ENCODE measurements at places on chromosomes 11 and 22.

GRCh38 chr11:36373016-36374010 is 77.2 kb downstream of the PRR5L start:
- DNase-seq = no peak

- DNase-seq = peak; percentile 38
Observed at GRCh38 chr11:406796-407650, 7.8 kb downstream of the SIGIRR start.

GRCh38 chr11:77471558-77472193 is 2.2 kb downstream of the PAK1 start:
- no peak for DNase-seq

DNA sequence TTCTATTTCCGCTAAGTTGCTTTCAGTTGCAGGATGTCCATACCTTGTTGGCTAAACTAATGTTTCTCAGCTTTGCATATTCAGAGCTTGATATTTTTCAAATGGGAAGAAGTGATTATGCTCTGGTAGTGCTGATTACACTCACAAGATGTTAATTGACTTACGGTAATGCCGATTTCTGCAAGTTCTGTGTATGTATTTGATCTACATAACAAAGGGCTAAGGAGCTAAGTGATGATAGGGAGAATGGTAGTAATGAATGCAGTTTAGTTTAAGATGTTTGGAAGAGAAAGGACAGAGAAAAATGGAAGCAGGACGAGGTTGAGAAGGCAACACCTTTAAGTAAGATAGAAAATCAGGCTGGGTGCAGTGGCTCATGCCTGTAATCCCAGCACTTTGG is 61.4 kb downstream of the FAM83F start:
- no peak for DNase-seq

GRCh38 chr11:83816572-83817187 is 530.5 kb upstream of the CCDC90B start:
- DNase-seq = no peak

DNA sequence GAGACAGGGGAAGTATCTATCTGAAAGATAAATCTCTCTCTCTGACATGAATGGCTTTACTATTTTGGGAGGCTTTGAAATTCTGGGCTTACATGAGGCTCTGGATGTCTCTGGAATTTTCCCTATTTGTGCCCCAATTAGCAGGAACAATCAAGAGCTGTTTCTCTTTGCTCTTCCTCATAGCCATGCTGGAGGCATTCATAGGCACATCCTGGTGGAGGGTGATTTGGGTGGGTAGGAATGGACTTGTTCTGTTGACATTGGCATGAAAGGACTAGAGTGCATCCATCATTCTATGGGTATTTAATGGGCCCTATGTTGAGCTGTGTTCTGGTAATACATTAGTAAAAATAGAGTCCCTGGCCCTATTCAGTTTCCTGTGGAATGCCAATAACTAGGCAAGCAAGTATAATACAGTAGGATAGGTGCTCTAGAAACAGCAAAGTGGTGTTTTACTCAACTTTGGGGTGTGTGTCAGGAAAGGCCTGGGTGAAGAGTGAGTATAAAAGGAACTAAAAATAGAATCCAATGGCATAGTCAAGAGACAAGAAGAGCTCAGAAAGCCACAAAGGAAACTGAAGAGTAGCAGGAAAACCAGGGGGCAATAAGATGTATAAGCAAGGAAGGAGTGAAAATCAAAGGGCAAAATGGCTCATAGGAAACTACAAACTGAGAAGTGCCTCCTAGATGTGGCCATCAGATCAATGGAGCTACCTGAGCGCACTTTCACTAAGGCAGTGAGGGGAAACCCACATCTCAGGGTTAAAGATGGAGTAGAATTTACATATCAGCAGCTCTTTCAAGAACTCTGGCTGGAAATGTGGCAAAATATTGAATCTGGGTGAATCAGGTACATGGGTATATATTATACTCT is 45.0 kb downstream of the CWC15 start:
- DNase-seq = no peak

DNA sequence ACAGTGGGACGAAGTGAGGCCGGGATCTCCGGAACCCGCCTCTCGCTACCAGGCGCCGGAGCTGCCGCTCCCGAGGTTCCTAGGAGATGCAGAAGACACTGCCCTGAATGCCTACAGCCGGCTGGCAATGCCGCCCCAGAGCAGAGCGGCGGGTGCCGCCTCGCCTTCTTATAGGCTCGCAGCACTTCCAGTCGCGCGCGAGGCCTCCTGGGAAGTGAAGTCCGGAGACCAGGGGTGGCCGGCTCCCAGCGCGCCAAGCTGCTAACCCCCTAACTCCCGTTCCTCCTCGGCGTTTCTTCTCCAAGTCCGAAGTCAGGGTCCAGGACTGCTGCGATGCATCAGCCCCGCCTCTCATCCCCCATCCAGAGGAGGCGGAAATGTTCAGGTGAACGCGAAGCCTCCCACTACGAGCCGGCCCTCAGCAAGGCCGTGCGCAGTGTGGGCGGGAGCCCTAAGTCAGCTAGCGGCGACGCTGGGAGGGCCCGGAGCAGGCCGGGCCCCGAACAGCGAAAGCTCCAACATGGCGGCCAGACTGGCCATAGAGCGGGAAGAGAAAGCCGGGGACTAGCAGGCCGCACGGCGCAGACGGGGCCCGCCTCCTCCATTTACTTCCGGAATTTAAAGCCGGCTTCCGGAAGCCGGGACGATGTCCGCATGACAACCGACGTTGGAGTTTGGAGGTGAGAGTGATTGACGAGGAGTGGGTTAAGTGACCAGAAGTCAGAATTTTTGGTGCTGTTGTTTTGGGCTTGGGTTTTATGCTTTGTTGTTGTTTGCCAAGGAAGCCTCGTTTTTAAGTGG is at the start of the genes CYB561A3 and TMEM138:
CYB561A3 (minus strand) TSS at position 142 of the 801 bp plus-strand sequence. CDS start 5,169 bp downstream, outside the sequence.
TMEM138 (plus strand) TSS at position 634 of the 801 bp plus-strand sequence. CDS start 2,017 bp downstream, outside the sequence.
- DNase-seq = peak; percentile 93

- DNase-seq = peak; percentile 34
Observed at GRCh38 chr11:18802381-18803257, 11.0 kb upstream of the PTPN5 start.

GRCh38 chr11:45649544-45650165 is 15.8 kb downstream of the CHST1 start:
- no peak for DNase-seq

DNA sequence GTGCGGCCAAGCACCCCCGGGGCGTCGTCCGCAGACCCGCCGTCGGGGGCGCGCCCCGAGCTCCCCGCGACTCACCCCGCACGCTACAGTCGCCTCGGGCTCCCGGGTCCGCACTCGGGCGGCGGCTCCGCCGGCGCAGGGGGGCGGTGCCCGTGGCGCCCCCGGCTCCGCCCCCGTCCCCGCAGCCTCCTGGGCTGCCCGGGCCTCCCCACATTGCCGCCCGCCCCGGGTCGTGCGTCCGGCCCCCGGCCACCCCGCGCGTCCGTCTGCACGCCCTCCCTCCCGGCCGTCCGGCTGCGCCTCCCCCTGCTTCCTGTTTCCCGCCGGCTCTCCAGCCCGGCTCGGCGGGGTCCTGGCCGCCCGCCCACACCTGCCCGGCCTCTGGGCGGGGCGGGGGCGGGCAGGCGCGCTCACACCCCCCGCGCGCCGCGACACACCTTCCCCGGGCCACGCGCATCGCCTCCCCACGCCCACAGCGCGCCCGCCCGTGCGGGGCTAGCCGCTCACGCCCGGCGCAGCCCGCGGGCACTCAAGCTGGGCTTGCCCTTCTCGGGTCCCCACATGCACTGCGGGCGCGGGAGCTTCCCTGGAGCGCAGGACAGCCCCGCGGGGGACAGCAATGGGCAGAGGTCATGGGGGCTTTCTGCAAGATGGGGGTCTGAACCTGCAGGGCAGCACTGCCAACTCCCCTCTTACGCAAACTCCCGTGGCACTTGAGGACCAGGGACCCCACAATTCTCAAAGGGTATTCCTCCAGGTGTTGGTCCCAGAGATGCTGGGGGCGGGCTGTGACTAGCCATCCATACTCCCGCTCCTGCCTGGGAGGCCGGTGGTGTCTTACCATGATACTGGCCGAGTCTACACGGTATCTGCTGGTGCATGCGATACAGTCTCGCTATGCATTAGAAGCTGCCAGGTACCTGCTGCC is at the start of gene CARD10:
CARD10 (minus strand) TSS at position 148 of the 928 bp plus-strand sequence. CDS start 215 bp downstream, outside the sequence.
- no peak for DNase-seq

- DNase-seq = no peak
Observed at GRCh38 chr22:36069368-36069767, 40.7 kb upstream of the RBFOX2 start.

DNA sequence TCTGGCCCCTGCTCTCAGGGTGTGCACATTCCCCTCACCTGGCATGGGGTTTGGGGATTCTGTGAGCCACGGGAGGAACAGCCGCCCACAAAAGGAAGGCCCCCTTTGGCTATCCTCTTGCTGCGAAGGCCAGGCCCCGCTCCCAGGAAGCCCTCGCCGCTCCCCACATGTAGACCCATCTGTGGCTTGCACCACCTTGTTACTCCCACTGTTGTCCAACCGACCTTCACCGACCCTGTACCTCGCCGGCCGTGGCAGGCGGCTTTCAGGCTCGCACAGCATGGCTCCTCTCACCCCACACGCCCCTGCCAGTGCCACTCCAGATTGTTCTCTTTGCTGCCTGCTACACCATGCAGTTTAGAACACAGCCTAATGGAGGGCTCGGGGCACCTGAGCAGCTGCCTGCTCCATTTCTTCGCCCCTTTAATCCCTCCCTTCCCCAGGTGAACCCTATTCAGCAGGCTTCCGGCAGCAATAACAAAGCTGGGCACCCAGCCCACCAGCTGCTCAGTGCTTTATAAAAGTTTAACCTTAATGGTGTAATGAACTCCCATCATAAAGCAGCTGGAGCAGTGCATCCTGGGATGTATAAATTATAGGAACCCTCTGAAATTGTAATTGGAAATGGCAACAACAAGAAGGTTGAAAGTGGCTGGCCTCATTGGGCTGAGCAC is 10.7 kb downstream of the DAGLA start:
- DNase-seq = no peak

DNA sequence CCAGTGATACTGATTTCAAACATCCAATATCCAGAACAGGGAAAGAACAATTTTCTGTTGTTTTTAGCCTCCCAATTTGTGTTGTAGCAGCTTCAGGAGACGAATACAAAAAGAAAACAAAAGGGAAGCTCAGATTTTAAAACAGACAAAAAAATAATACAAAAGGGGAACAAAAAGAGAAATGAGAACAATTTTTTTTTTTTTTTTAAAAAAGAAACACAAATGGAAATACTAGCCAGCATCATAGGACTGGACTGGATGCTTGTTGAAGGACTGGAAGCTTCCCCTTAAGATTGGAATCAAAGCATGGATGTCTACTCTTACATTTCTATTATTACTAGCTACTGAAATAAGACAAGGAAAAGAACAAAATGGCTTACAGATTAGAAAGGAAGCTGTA is 46.5 kb upstream of the SORL1 start:
- no peak for DNase-seq

GRCh38 chr22:37284805-37285355 is 2.6 kb downstream of the CYTH4 start:
- DNase-seq = no peak

DNA sequence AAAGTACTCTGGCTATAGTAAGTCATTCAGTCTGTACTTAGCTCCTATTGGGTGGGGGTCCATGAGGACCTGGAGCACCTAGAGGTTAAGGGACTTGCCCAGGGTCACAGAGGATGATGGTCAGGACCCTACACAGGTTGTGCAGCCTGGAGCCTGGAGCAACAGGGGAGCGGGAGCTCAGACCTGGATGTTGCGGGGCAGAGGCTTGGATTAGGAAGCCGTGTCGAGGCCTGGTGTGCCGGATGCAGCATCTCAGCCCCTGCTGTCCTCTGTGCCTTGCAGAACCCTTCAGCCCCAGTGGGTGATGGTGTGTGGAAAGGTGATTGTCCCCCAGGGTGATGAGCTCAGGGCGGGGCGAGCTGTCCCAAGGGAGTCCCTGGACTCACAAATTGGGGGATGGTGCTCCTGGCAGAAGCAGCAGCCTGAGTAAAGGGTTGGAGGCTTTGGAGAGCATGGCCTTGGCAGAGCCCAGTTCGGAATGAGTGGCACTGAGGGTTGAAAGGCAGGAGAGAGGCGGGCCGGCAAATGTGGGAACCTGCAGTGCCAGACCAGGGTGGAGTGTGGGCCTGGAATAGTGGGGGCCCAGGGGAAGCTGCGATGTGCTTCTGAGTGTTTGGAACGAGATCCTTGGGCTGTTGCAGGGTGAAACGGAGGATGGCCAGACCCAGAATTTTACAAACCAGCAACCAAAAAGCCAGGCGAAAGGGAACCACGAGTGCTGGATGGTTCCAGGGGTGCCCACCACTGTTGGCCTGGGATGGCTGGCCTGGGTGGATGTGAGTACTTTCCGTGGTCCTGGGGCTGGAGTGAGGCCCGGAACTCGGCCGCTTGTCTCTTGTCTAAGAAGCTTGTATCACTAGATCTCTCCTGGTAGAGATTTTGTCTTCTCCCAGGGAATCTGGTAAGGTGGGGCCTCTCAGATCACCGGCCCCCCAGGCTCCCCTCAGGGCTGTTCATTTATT is 2.9 kb downstream of the TPCN2 start:
- no peak for DNase-seq

DNA sequence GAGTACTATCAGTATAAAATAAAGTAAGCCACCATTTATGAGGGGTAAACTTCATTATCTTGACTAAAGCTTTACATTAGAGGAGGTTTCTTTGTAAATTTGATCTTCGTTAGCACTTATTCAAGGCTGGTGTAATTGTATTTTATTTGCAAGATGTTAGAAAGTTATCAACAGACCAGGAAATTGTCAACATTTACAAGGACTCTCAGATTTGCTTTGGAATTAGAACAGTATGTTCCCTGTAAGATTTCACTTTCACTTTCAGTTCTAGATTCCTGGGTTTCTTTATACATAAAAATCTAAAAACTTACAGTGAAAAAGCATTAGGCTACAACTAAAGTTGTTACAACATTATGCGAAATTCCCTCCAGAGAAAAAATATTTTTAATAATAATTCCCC is 4.6 kb upstream of the BIRC3 start:
- no peak for DNase-seq

GRCh38 chr11:58639669-58640068 is 17.2 kb downstream of the CNTF start:
- DNase-seq = no peak

- no peak for DNase-seq
Observed at GRCh38 chr22:27507111-27507611, 294.4 kb downstream of the MN1 start.

DNA sequence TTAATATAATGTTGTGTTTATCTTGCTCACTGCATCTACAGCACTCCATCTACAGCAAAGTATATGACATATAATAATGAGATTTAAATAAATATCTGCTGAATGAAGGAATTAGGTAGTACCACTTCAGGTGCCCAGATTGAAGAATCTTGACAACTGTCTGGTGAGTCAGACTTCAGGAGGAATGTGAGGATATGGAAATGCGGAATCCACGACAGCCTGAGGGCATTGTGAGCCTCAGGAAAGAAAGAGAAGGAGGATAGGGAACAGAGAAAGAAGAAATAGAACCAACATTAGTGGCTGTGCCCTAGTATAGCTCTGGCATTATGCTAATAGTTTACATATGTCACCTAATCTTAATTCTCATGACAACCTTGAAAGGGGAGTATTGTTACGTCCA is 304.4 kb downstream of the AASDHPPT start:
- DNase-seq = no peak

GRCh38 chr11:61587541-61587941 is 6.7 kb upstream of the SYT7 start:
- no peak for DNase-seq

- no peak for DNase-seq
Observed at GRCh38 chr11:69104856-69105395, 50.8 kb upstream of the SMIM38 start.
